Fibroblast of the aortic adventitia (primary cell): ENCODE measurements at places on chromosomes 3 and 15. TPM values are rescaled to one million over a fixed set of nuclear protein-coding genes. Genes with fewer than 3 reads are reported as not detected.

The ALDH1A2 gene
- total RNA-seq: 0.08 and 2.1 TPM in 2 replicates

The KNG1 gene
- not detected in 2 replicates for total RNA-seq

The TMEM207 gene
- total RNA-seq: not detected in 2 replicates

The GLDN gene
- total RNA-seq: 0.49 and 13.3 TPM in 2 replicates

The GADL1 gene
- total RNA-seq: 0.18 TPM in 1 of 2 replicates, not detected in the other

The SST gene
- not detected in 2 replicates for total RNA-seq

The IDH2 gene
- total RNA-seq: 14.3 and 28.6 TPM in 2 replicates

The GOLGA6D gene
- not detected in 2 replicates for total RNA-seq

The CEP19 gene
- 4.0 and 6.5 TPM in 2 replicates for total RNA-seq

The SCN11A gene
- under 0.01 and 0.25 TPM in 2 replicates for total RNA-seq

The KCNMB3 gene
- 0.08 and 2.2 TPM in 2 replicates for total RNA-seq

The UNC13C gene
- total RNA-seq: 0.81 TPM in 1 of 2 replicates, not detected in the other

The RARRES1 gene
- total RNA-seq: 39.3 and 47.8 TPM in 2 replicates

The WNT5A gene
- total RNA-seq: 5.8 and 42.4 TPM in 2 replicates

The GOLGA6L10 gene
- 0.45 and 0.49 TPM in 2 replicates for total RNA-seq

The SEMA3G gene
- 0.49 TPM in 1 of 2 replicates, not detected in the other for total RNA-seq

The CCDC191 gene
- total RNA-seq: 4.2 and 7.4 TPM in 2 replicates

The SCG3 gene
- not detected in 2 replicates for total RNA-seq

The SPCS1 gene
- 18.6 and 111 TPM in 2 replicates for total RNA-seq

The B3GALNT1 gene
- 14.2 and 28.5 TPM in 2 replicates for total RNA-seq

The TNFAIP8L3 gene
- total RNA-seq: 10.3 and 22.4 TPM in 2 replicates

The CPN2 gene
- not detected in 2 replicates for total RNA-seq

The GPR149 gene
- not detected in 2 replicates for total RNA-seq
